ENCODE measurements at places on chromosomes 3 and 15.

- H3K4me1 ChIP-seq = no peaks in the 10 kb centered on the region
- H3K4me3 ChIP-seq = no peak overlapping the region
- no peak for DNase-seq
- no peaks in the 10 kb centered on the region for H3K27me3 ChIP-seq
These were observed 36.2 kb downstream of the GAP43 start for GRCh38 chr3:115659253-115660220.

DNA sequence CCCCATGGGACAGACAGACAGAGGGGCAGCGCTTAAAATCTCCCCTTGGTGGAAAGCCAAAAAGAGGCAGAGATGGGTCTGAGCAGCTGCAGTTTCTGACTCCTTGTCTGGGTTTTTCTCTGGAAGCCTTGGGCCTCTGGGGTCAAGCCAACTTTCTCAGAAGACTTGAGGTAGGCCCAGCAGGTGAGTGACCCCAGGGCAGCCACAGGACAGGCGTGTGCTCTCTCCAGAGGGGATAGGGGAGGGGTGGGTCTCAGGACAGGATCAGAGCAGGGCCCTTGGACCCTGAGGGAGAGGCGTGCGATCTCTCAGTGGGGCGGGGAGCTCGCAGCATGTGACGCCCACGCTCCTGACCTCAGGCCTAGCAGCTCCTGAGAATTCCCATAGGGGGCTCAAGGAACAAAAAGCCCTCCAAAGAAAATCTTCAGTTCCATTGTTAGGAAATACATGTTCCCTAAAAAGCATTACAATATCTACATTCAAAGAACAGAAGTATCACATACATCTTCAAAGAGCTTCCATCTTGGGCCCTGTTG lies 34.6 kb upstream of the DUSP7 start:
- no peak for DNase-seq
- no peak overlapping the region for H3K27ac ChIP-seq
- H3K4me1 ChIP-seq = 0 out of 2 replicates have a peak, but pooled peaks cover 4% of the 10 kb centered on the region
- H3K36me3 ChIP-seq = no peaks in the 10 kb centered on the region
- no peak overlapping the region for H3K4me3 ChIP-seq

DNA sequence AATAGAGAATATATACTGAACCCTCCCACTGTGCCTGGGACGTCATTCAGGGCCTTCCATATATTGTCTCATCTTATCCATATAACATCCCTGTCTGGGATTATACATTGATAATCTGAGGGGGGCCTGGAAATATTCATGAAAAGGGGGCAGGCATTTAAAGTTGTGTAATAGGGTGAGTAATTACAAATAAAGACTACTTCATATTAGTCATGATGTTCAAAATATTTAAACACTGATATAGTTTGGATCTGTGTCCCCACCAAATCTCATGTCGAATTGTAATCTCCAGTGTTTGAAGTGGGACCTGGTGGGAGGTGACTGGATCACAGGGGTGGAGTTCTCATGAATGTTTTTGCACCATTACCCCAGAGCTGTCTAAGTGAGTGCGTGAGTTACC lies 97.8 kb downstream of the AQP9 start:
- H3K36me3 ChIP-seq = no peaks in the 10 kb centered on the region
- no peaks in the 10 kb centered on the region for H3K4me1 ChIP-seq
- H3K27me3 ChIP-seq = no peaks in the 10 kb centered on the region
- H3K27ac ChIP-seq = no peak overlapping the region

DNA sequence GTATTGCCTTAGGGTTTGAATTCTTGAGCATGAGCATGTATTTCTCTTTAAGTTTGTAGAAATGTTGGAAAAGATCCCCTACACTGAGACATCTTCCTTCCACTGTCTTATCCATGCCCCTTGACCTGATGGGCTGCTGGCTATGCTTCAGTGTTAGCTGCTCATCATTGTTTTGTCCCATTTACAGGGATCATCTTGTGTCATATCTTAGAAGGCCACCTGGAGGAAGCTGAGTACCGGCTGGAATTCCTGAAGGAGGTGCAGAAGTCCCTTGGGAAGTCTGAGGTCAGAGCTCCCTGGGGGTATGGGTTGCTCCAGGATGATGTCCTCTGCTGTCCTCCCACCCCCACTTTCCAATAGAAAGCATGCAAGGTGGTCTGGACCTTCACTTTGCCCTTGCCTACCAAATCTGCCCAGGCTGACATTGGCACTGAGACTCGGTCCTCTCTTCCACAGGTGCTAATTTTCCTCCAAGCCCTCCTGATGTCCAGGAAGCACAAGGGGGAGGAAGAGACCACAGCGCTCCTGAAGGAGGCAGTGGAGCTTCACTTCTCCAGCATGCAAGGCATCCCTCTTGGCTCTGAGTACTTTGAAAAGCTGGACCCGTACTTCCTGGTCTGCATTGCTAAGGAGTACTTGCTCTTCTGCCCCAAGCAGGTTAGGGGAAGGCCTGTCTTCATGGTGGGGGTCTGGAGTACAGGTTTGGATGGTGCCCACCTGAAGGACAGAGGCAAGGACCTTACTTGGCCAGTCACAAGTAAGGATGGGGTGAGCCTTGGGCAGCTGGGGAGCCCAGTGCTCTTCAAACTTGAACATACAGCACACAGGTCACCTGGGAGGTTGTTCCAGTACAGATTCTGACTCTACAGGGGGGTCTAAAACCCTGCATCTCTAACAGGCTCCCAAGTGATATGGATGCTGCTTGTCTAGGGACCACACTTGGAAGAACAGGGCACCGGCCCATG lies 17.7 kb downstream of the TTC21A start:
- peak overlapping the region; percentile 29 for H3K27ac ChIP-seq
- H3K36me3 ChIP-seq = no peaks in the 10 kb centered on the region
- H3K27me3 ChIP-seq = no peaks in the 10 kb centered on the region
- DNase-seq = peak; percentile 33
- no peak overlapping the region for H3K4me3 ChIP-seq

GRCh38 chr3:135083756-135084155 lies 288.7 kb downstream of the EPHB1 start:
- no peak overlapping the region for H3K27ac ChIP-seq
- no peak overlapping the region for H3K4me3 ChIP-seq
- DNase-seq = no peak
- no peaks in the 10 kb centered on the region for H3K27me3 ChIP-seq
- no peaks in the 10 kb centered on the region for H3K36me3 ChIP-seq
- no peaks in the 10 kb centered on the region for H3K4me1 ChIP-seq

- DNase-seq = no peak
- H3K4me1 ChIP-seq = no peaks in the 10 kb centered on the region
- H3K27me3 ChIP-seq = no peaks in the 10 kb centered on the region
- no peak overlapping the region for H3K27ac ChIP-seq
- no peaks in the 10 kb centered on the region for H3K36me3 ChIP-seq
These were observed 8.2 kb upstream of the TM6SF1 start for GRCh38 chr15:83099290-83099689.

DNA sequence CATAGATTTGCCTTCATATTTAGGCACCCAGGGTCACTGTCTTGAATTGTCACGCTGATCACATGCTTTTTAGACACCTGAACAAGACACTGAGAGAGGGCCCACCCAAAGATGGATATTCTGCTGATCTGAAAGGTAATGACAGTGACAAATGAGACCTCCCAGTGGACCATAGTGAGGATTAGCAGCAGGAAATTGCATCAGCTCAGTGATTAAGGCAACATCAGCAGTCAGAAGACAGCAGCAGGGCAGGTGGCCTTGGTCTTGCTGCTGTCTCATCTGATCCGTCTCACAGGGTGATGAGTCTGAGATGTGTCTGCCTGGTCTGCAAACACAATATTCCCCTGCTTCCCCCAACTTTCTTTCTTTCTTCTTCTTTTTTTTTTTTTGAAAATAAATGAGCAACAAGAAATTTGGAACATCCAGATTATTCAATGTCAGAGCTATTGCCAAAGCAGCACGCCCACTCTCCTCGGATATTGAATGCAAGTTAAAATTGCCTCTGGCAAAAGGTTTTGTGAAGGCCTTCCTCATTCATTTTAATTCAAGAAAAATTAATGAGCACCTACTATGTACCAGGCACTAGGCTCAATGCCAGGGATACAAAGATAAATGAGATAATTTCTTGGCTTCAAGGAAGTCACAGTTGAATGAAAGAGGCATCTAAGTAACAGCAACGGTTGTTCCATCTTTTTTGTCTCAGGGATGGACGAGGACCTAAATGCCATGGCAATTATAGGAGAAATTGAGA lies 14.1 kb downstream of the OTOL1 start:
- no peaks in the 10 kb centered on the region for H3K27me3 ChIP-seq
- no peak overlapping the region for H3K27ac ChIP-seq
- no peak for DNase-seq
- no peak overlapping the region for H3K4me3 ChIP-seq

DNA sequence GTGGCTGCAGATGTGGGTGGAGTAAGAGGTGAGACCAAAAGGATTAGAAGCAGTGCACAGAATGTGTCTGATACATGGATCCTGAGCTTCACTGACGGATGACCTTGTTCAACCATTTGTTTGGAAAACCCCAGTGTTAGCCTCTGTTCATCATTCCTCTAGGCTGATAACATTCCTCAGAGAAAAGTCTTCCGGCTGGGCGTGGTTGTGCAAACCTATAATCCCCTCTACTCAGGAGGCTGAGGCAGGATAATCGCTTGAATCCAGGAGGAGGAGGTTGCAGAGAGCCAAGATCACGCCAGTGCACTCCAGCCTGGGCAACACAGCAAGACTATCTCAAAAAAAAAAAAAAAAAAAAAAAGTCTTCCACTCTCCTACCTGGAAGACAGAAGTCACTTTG lies 23.1 kb upstream of the CHD2 start:
- peak; percentile 67 for DNase-seq
- H3K4me1 ChIP-seq = peaks cover 45% of the 10 kb centered on the region
- no peak overlapping the region for H3K4me3 ChIP-seq
- peak overlapping the region; percentile 89 for H3K27ac ChIP-seq
- no peaks in the 10 kb centered on the region for H3K36me3 ChIP-seq

- DNase-seq = no peak
- no peak overlapping the region for H3K4me3 ChIP-seq
- H3K36me3 ChIP-seq = no peaks in the 10 kb centered on the region
- peaks cover 5% of the 10 kb centered on the region for H3K4me1 ChIP-seq
These were observed 1.3 kb downstream of the SCN5A start for GRCh38 chr3:38648024-38648658.

GRCh38 chr15:56729561-56729960 lies 3.7 kb downstream of the ZNF280D start:
- no peaks in the 10 kb centered on the region for H3K36me3 ChIP-seq
- no peak overlapping the region for H3K27ac ChIP-seq
- no peak for DNase-seq
- no peak overlapping the region for H3K4me3 ChIP-seq

DNA sequence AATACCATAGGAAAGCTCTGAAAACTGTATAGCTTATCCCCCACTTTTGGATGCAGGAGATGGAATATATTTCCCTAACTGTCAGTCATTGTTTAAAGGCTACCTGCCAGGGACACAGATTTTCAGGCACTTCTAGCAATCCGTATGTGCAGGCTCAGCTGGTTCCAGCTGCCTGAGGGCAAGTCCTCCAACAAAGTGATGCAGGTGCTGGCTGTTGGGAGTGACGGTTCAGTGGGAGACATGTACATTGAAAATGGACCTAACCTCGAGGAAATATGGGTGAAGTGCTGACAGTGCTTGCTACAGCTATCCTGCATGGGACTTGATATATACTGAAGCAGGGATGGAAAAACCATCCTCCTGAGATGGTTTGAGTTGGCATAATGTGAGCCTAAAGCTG lies 153.1 kb upstream of the GAP43 start:
- no peak for DNase-seq
- no peaks in the 10 kb centered on the region for H3K36me3 ChIP-seq
- H3K4me1 ChIP-seq = no peaks in the 10 kb centered on the region
- no peak overlapping the region for H3K27ac ChIP-seq
- H3K4me3 ChIP-seq = no peak overlapping the region
- H3K27me3 ChIP-seq = no peaks in the 10 kb centered on the region

DNA sequence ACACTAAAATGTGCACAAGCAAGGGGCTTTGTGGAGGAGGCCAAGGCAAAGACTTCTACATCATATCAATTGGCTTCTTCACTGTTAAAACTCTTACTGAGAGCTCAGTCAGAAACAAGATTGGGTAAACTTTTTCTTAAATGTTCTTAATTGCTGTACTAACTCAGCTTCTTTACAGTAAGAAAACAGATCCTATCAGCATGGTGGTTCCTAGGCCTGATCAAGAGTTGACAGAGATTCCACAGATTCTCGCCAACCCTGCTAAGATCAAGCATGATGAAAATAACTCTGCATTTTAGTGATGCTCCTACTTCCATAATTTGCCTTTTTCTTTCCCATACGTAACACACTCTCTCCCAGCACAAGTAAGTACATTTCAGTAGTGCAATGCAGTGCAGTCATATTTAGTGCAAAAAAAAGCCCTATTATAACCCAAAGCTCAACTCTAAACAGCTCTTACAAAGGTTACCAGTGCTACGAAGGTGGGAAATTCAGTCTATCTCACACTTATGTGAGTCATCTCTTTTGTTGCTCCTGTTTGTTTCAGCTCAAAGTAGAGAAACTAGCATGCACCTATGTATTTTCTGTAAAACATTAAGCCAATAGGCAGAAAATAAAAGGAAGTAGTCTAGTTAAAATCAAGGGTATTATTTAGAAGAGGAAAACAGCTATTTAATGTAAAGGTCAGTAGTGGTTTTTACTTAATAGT lies 29.9 kb downstream of the TIGIT start:
- no peak for DNase-seq
- no peaks in the 10 kb centered on the region for H3K36me3 ChIP-seq

- peaks cover 7% of the 10 kb centered on the region for H3K4me1 ChIP-seq
- H3K27ac ChIP-seq = no peak overlapping the region
- no peak for DNase-seq
These were observed 7.4 kb downstream of the HCN4 start for GRCh38 chr15:73361337-73361736.
